PC-3 (cell line): ENCODE measurements at places on chromosomes 2 and 18. TPM values are rescaled to one million over a fixed set of nuclear protein-coding genes. Genes with fewer than 3 reads are reported as not detected.

DNA sequence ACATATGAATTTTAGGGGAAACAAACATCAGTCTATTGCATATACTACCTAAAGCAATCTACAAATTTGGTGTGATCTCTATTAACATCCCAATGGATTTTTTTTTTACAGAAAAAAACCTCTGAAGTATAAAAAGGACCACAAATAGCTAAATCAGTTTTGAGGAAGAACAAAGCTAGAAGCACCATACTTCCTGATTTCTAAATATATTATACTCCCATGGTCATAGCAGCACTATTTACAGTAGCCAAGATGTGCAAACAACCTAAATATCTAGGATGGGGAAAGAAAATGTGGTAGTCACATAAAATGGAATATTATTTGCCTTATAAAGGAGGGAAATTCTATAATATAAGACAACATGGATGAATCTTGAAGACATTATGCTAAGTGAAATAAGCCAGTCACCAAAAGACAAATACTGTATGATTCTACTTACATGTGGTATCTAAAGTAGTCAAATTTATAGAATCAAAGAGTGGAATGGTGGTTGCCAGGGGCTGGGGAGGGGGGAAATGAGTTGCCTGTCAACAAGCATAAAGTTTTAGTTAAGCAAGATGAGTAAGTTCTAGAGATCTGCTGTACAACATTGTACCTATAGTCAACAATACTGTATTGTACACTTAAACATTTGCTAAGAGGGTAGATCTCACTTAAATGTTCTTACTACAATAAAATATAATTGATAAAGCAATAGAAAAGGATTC is 17.6 kb upstream of the CASP8 start:
- no peak for DNase-seq
- no peak overlapping the region for H3K27ac ChIP-seq
- H3K4me3 ChIP-seq, result no peak overlapping the region
- H3K4me1 ChIP-seq, result no peaks in the 10 kb centered on the region
- peaks cover 6% of the 10 kb centered on the region; the same call in 1 of the 2 replicates for H3K36me3 ChIP-seq

GRCh38 chr18:31380912-31381311 is 4.3 kb downstream of the DSG4 start:
- H3K4me3 ChIP-seq, result no peak overlapping the region
- no peak overlapping the region for H3K27ac ChIP-seq
- H3K27me3 ChIP-seq, result no peaks in the 10 kb centered on the region
- H3K4me1 ChIP-seq, result no peaks in the 10 kb centered on the region

DNA sequence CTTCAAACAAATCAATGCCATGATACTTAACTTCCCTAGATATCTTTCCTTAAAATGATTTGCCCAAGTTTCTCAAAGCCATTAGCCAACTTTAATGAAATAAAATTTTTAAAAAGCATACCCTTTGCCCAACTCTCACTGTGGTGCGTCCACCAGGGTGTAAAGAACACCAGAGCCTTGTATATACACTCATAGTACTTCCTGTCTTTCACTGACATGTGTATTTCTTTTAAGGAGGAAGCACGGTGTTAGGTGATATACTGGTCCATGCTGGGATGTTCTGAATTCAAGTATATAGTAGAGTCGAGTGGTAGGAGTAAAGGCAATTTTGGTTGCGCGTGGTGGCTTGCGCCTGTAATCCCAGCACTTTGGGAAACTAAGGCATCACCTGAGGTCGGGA is 22.7 kb downstream of the AAK1 start:
- H3K4me3 ChIP-seq, result no peak overlapping the region
- no peak for DNase-seq
- no peak overlapping the region for H3K27ac ChIP-seq
- H3K27me3 ChIP-seq, result no peaks in the 10 kb centered on the region

UGT1A8 gene
- 0.46 TPM in 1 of 2 replicates, not detected in the other for total RNA-seq

DNA sequence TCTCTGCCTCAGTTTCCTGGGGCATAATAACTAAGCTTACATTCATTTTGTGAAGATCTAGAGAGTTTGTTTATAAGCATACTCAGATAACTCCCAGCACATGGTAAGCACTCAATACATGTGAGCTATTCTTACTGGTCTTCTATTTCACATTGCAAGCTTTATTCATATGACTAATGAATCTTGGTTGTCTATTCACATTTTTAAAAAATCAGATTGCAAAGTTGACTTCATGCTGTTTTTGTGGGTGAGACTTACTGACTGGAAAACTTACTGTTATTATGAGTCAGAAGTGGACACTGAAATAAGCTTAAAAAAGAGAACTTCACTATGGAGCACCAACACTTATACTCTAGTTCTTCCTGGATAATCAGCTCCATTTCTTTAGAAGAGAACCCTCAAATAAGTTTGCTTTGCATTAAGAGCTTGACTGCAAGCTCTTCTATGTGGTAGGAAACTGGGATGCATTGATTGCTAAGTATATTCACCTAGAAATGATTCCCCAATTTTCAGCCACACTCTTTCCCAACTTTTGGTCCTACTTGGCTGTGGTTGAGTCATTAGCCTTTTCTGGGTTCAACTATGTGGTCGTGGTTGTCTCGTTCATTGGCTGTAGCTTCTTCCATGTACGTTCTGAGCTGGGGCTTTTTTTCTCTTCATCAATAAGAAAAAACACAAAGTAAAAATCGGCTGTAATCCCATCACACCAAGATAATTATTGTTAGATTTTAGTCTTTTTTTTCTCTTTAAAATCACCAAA is 29.5 kb upstream of the RBMS1 start:
- no peaks in the 10 kb centered on the region for H3K4me1 ChIP-seq
- no peaks in the 10 kb centered on the region for H3K27me3 ChIP-seq
- no peak overlapping the region for H3K27ac ChIP-seq

- no peak overlapping the region for H3K4me3 ChIP-seq
- no peaks in the 10 kb centered on the region for H3K36me3 ChIP-seq
- H3K4me1 ChIP-seq, result peaks cover 6% of the 10 kb centered on the region; the same call in 1 of the 2 replicates
- no peak for DNase-seq
- no peak overlapping the region for H3K27ac ChIP-seq
These were observed 1.1 kb upstream of the MAL start for GRCh38 chr2:95024371-95024770.

DNA sequence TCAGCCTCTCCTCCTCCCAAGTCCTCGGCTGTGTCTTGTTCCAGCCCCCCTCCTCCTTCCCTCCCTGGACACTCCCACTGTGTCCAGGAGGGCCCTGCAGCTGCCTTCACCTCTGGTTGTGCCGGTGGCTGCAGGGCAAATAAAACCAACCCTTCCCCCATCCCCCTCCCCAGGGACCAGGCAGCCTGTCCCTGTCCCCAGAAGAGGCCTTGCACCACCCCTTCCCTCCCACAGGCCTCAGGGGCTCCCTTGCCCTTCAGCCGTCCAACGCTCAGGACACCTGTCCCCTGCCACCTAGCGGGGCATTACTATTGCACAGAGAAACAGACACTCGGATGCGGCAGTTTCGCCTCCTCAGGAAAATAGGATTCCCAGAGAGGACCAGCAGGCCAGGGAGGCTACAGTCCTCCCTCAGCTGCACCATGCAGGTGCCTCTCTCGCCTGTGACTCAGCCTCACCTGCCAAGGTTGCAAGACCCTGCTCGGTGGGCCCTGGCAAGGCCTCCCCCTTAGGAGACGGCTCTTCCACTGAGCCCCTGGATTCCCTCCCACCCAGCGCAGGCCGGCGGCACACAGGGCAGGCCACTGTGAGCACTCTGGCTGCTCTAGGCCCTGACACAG is 5.5 kb upstream of the GPC1 start:
- no peaks in the 10 kb centered on the region for H3K36me3 ChIP-seq
- DNase-seq, result no peak
- H3K4me1 ChIP-seq, result peaks cover 34% of the 10 kb centered on the region
- H3K27me3 ChIP-seq, result no peaks in the 10 kb centered on the region
- H3K4me3 ChIP-seq, result no peak overlapping the region
- H3K27ac ChIP-seq, result no peak overlapping the region
